ENCODE measurements at places on chromosomes 12 and 14.

DNA sequence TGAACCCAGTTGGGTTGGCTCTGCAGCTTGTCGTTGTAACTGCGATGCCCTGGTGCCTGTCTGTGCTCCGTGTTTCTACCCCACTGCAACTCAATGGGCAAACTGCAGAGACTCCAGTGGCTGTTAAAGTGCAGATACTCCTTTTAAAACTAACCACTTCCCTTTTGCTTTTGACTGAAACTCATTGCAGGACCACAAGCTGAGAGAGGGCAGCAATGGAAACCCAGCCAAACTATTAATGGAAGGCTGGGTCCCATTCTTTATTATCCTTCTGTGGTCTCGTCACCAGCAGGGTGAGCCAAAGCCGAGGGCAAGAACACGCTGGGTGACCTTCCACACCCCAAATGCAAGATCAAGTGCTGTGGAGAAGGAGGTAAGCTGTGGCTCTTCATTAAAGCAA, 910.4 kb downstream of the VRK1 start:
- no peak for DNase-seq

DNA sequence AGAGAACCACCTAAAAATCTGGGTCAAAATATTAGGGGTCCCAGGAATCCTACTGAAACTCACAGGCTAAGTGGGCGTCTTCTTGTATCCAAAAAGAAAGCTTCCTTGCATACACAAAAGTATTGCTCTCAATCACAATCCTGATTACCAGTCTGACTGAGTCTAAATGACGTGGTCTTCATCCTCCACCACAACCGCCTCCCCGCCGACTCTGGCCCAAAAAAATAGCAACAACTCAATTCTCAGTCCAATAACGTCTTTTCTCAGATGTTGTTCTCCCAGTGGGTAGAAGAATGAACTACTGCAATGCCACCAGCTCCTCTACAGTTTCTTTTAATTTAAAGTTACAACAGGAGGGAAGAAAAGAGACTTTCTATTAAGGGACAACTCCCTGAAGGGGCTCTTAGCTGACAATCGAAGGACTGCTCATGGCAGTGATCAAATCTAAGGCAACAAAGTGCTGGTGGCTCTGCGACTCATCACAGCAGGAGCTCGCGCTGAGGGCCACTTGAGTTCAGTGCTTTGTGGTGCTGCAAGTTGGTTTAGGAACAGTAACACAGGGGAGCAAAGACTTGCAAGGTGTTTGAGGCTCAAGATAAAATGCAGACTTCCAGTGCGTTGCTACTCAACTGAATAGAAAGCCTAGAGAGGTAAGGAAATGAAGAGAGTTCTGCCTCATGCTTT, 394.1 kb downstream of the BCAT1 start:
- DNase-seq: no peak

DNA sequence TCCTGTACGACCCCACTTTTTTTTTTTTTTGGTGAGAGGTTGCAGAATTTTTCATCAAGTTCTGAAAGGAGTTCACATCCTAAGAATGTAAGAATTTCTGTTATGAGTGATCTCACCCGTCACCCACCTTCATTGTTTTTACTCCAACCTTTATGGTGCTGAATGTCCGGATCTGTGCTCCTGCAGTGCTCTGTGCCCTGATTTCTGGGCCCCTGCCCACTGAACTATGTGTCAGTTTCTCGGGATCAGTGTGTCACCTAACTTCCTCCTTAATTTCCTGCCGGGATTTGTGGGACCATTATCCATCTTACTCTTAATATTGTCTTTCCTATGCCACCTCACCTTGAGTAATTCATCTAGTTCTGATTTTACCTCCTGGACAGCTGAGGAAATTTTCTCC, 11.6 kb downstream of the RASSF8 start:
- DNase-seq: no peak

GRCh38 chr12:45775465-45775864, 46.0 kb downstream of the ARID2 start:
- DNase-seq: no peak

DNA sequence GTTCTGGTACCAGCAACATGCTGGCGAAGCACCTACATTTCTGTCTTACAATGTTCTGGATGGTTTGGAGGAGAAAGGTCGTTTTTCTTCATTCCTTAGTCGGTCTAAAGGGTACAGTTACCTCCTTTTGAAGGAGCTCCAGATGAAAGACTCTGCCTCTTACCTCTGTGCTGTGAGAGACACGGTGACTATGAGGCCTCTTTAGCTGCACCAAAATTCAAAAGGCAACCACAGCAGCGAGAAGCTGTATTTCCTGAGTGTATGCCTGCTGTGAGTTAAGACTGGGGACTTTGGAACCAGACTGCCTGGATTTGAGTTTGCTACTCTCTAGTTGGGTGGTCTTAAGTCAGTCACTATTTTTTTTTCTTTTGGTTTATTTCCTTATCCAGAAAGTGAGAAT, 8.7 kb upstream of the OR10G2 start:
- DNase-seq: no peak

DNA sequence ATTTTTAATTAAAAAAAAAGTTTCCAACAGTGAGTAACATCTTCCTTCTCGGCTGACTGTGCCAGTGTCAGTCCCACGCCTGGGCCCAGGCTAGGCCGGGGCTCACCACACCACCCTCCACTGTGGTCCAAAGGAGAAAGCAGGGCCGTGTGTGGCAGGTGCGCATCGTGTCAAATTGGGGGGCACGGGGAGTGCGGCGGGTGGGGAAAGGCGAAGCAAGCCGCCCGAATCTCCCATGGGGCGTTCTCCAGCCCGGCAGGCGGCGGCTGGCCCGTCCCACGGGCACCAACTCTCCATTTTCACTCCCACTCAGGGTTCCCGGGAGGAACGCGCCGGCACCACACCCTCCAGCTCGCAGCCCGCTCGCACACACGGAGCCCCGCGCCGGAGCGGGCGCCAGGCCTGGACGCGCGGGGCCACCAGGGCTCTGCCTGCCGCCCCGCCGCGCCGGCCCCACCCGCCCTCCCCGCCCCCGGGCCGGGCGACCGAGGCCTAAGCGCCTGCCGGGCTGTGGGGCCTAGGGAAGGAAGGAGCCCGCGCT, 604 bp downstream of the EEA1 start:
- DNase-seq: no peak

DNA sequence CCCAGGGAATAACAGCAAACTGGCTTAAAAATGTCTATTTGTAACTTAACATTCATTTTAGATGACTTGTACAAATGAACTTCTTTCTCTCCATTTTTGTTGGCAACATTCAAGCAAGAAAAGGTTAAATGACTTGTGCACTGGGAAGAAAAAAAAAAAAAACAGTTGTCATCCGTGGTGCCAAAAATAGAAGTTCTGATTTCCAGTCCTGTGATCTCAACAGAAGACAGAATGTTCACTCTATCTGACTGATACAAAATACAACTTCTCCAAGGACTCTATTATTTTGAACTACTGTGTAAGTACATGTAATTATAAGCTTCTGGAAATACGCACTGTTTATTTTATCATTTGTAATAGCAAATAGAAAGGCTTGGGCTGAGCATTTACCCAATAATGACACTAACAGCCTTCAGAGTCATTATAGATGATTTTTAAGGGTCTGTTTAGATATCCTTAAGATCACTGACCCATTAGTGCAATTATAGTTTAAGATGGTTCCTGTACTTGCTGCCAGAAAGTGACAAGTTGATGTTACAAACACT, 59.9 kb downstream of the LIN7A start:
- no peak for DNase-seq

DNA sequence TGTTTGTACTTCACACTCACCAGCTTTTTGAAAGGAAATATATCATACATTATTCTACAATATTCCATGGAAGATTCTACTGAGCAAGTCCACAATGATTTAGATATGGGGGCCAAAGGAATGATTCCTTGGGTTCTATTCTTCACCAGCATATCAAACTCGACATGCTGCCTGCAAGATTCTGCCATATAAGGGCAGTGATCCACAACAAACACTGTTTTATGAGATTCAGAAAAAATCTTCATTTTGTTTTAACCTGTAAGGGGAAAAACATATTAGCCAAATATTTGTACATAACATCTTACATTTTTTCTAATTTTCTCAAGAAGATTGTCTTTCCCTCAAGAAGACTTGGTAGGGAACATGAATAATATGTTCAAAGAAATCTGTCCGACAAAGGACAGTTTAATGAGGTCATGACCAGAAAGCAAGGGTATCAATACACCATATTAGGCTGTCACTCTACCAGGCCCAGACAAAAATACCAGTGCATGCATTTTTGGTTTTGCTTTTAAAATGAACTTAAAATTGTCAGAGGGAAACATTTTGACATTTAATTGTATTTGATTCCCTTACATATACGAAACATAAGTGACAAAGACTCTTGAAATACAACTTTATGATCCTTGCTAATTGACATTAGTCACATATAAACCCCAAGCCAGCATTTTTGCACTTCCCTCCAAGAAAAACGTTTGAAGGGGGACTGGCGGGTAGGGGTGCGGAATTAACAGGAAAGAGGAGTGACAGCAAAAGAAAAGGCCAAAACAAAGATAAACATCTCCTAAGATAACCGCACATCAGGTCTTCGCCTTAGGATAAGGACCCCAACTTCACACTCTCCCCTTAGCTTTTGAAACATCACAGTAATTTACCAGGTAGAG, 980 bp downstream of the INTS13 start:
- DNase-seq: no peak

GRCh38 chr12:48817873-48818830, at the start of gene CACNB3:
TSS of gene CACNB3 (plus strand) at chr12:48818496. CDS start at chr12:48818930, 434 bp downstream.
- peak; percentile 85 for DNase-seq

GRCh38 chr12:66240096-66240820, 51.2 kb downstream of the IRAK3 start:
- DNase-seq: no peak

- DNase-seq: no peak
These were observed 131.8 kb downstream of the PAWR start for GRCh38 chr12:79558924-79559469.

DNA sequence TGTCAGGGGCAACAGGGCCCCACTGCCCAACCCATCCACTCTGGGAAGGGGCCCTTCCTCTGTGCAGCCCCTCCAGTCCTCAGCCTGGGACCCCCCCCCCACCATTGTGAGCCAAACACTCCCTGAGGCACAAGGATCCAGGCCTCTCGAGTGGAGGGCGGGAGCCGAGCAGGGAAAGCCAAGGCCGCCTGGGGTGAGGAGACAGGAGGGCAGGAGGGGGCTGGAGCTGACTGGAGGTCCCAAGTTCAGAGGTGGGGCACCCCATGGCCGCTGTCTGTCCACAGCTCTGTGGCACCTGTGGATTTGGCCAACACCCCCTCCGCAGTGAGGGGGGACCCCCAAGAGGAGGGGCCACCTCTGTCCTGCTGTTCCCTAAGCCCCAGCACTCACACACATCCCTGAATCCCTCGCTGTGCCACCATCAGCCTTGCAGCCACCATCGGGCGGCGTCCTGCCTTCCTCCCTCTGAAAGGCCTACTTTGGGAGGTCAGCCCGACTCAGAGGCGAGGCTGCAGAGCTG, 25.4 kb upstream of the C14orf180 start:
- DNase-seq: peak; percentile 60

DNA sequence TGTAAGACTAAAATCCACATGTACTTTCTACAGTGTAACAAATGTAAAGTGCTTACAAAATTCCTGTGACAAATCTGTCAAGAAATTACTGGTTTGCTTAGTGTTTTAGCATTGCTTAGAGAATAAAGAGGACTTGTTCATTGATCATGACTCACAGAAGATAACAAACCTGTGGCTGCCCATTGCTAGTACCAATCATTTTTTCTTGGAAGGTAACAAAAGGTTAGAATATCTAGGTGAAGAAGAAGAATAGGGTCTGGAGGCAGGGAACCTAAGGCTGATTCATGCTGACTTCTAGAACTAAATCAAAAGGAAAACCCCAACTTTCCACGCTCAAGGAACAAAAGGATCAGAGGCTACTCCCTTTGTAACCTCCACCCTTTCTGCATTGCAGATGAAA, 232.7 kb upstream of the ABCD2 start:
- no peak for DNase-seq

DNA sequence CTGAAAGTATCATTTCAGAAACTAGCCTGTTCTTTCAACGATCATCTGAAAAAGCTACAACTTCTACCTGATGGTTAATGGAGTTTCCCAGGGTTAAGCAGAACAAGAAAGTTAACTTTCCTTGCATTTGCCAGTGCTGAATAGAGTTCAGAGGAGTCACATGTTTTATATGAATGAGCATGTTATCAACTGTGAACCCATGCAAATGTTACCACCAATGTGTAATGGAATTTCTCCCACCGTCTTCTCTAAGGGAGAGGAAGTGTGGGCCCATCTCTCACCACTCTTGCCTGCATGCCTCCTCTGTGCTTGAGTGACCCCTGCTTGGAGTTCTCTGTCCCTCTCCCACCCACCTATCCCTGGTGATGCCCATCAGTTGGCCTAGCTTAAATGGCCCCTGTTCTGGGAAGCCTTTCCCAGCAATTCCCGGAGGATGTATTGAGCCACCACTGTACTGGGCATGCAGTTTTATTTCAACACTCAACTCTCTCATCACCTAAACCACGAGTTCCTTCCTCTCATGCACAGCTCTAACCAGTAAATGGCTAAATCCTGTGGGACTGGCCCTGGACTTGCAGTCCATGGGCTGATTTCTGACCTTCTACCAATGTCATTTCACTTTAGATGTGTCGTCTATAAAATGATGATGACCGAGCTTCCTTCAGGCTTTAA, 159.8 kb downstream of the RPAP3 start:
- no peak for DNase-seq

DNA sequence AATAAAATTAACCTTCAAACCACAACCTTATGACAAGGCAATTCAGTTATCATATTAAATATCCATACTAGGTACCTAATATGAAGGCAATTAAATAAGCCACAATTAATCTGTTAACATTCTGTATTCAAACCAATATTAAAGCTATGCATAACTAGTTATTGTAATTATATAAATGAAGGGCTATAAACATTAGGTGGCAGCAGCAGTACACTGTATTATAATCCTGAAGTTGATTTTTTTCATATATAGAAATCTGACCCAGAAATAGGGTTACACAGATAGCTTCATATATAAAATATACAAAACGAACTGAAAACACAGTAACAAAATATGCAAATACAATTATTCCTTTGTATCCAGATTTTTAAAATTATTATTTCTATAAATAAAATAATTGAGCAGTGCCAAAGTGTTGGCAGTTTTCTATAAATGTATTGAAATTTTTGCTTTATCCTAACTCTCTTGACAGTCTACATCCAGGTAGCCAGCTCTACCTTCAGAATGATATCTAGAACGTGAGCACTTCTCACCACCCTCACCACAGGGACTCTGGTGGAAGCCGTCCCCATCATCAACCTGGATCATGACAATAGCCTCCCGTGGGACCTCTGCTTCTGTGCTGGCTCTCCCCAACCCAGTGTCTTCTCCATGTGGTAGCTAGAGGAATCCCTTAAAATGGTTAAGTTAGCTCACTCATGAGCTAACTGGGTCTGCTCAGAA, 136.2 kb downstream of the MED13L start:
- no peak for DNase-seq

- DNase-seq: no peak
These were observed 30.3 kb upstream of the INSM2 start for GRCh38 chr14:35503646-35504045.

DNA sequence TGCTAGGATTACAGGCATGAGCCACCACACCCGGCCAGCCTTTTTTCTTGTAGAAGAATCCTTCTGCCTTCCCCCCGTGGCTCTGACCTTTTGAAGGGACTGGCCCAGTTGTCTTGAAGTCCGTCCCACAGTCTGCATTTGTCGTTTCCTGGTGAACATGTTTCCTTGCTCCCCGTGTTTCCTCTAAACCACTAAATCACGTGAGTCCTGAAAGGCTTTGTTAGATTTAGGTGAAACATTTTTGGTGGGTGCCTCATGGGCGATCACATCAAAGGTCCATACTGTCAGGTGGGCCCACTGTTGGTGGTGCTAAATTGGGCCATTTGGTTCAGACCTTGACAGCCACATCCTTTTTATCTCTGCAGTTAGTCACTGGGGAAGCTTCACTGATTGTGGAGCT, 26.3 kb downstream of the MLXIP start:
- no peak for DNase-seq

Data from upper lobe of right lung (tissue), 1 donor.